WTC11 (cell line): ENCODE measurements at places on chromosomes 6 and 20. TPM values are rescaled to one million over a fixed set of nuclear protein-coding genes. Genes with fewer than 3 reads are reported as not detected.

SYTL3 gene
- total RNA-seq, result 0.27 to 0.39 TPM (median 0.28 TPM) in 3 replicates

GRCh38 chr20:3696200-3696599 is 14.4 kb upstream of the ADAM33 start:
- no peaks in the 10 kb centered on the region for H3K36me3 ChIP-seq
- no peaks in the 10 kb centered on the region for H3K4me1 ChIP-seq
- no peak overlapping the region for H3K4me3 ChIP-seq
- DNase-seq, result no peak
- H3K27ac ChIP-seq, result no peak overlapping the region
- no peaks in the 10 kb centered on the region for H3K27me3 ChIP-seq

GRCh38 chr20:5658912-5659345 is 91.3 kb upstream of the SHLD1 start:
- H3K27ac ChIP-seq, result no peak overlapping the region
- no peaks in the 10 kb centered on the region; the same call in 1 of the 2 replicates for H3K27me3 ChIP-seq
- H3K4me1 ChIP-seq, result 0 out of 2 replicates have a peak, but pooled peaks cover 2% of the 10 kb centered on the region

- H3K4me3 ChIP-seq, result no peak overlapping the region
- H3K4me1 ChIP-seq, result no peaks in the 10 kb centered on the region
- no peak overlapping the region for H3K27ac ChIP-seq
- H3K27me3 ChIP-seq, result no peaks in the 10 kb centered on the region; the same call in 1 of the 2 replicates
- no peaks in the 10 kb centered on the region for H3K36me3 ChIP-seq
Observed at GRCh38 chr6:45724511-45724910, 291.1 kb downstream of the CLIC5 start.

DNA sequence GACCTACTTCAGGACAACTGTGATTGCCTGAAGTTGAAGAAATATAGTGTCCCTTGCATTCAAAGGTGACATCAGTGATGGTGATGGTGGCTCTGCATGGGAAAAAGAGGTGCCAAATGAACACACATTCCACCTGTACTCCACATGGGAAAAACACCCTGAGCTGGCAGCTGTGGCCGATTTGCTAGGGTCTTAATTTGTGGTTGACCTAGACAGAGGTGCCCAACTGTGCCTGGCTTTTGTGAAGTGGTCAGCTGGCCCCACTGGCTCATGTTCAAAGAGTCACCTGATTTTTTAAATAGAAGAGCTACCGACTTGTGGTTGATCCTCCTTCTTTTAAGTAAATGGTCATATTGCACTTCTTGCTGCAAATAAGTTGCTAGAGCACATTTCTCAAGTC is 7.6 kb upstream of the GCNT2 start:
- H3K4me3 ChIP-seq, result no peak overlapping the region
- H3K27me3 ChIP-seq, result no peaks in the 10 kb centered on the region
- DNase-seq, result no peak
- H3K36me3 ChIP-seq, result no peaks in the 10 kb centered on the region

DNA sequence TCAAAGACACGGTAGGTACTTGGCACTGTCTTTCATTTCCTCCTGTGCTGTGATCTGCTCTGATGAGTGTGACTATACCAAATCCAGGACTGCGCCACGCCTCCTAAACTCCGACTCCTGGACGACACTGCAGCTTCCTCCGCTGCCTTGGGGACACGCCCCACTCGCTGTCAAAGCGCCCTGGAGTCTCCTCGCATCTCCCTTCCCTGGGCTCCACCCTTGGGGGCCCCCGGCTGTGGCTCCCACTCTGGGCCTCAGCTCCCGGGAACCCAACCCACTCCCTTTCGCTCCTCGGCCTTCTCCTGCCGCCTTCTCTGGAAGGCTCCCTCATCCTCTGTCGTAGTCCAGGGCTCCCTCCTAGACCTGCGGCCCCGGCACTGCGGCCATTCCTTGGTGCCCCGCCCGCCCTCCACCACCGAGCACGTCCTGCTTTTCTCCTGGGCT is 61.2 kb downstream of the RSPH3 start:
- peaks cover 4% of the 10 kb centered on the region for H3K36me3 ChIP-seq
- peak; percentile 31 for DNase-seq
- peaks cover 24% of the 10 kb centered on the region for H3K4me1 ChIP-seq
- H3K4me3 ChIP-seq, result peak overlapping the region; percentile 64

DNA sequence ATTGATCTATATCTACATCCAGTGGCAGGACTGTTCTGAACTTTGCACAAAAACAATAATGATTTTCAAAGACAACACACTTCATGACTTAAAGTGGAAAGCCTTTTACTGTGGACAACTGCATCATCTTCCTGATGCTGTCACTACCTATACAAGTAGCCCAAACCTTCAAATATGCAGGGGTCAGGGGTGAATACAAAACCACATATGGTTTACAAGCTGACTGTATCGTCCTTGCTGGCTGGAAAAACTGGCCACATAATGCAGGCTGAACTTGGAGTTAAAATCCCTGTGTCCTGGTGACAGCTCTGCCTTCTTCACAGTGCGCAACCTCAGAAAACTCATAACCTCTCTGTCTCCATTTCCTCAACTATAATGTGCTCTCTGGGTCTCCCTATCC is 128.9 kb downstream of the GMDS start:
- peaks cover 7% of the 10 kb centered on the region; the same call in 1 of the 2 replicates for H3K4me1 ChIP-seq
- no peak overlapping the region for H3K27ac ChIP-seq
- no peak for DNase-seq
- no peaks in the 10 kb centered on the region for H3K36me3 ChIP-seq
